ENCODE measurements at places on chromosomes 1 and 21.

DNA sequence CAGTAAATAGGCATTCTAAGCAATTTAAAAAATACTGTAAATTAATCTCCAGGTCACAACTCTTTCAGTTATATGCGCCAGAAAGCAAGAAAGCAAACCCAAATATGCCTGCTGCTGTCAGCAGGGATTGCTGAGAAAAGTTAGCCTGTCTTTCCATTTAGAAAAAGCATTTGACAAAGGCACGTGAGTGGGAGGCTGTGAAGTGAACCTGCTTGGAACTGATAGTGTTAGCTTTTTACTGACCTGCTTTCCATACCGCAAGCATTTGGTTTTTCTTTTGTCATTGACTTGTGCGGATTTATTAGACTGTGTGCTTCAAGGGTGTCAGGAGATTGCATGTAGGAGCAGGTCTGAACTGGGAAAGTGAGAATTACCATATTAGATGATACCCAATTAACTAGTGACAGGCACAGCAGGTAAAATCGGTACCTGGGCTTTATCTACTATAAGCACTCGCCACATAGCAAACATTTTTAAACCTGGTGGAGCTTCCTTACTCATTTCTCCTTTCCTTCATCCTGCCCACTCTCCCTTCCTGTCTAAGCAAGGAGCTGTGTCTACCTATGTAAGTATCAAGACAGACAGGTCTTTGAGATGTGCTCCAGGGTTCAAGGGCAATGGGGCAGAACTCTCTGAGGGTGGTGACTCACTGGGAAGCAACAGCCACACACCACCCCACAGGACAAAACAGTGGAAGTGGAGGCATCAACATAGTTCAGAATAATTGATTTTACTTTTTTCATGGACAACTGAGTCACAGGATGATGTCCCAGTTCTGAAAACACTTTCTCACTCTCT is 323.9 kb downstream of the DISC1 start:
- no peak for DNase-seq

- no peak for DNase-seq
Observed at GRCh38 chr1:58318157-58319005, 228.1 kb downstream of the OMA1 start.

- DNase-seq, result no peak
Observed at GRCh38 chr1:47622776-47623556, 185.1 kb downstream of the FOXD2 start.

- DNase-seq, result no peak
Observed at GRCh38 chr1:93595266-93595665, 86.4 kb downstream of the BCAR3 start.

- no peak for DNase-seq
Observed at GRCh38 chr1:168148916-168149315, 12.2 kb upstream of the GPR161 start.

- DNase-seq, result no peak
Observed at GRCh38 chr1:114025609-114026401, 46.5 kb downstream of the OLFML3 start.

DNA sequence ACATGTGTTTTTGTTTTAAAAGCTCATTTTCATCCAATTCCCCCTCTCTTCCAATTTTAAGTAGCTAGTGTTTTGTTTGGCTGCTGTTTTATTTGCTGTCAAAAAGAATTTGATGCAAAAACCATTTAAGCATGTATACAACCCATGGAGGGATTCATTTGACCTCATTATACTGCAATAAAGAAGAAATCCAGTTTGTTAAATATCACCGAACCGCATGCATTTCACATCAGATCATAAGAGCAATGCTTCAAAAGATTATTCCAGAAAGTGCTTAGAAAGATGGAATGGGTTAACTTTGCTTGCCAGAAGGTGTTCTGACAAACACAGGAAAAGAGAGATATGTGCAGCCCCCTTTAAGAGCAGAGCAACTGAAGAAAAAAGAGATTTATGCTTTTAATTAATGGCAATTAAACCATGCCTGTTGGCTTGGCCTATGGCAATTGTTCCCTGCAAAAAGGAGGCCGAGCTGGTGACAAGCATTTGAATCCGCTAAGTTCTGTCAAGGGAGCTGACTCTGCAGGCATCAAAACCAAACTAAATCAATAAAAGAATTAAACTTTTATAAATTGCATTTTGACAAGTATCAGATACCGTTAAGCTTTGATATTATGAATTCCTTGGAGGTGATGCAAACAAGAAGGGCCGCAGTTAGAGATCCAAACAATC is 14.4 kb upstream of the BARHL2 start:
- DNase-seq, result no peak

GRCh38 chr1:61247051-61247825 is 164.9 kb downstream of the NFIA start:
- no peak for DNase-seq

GRCh38 chr1:88111816-88112215 is 572.3 kb upstream of the PKN2 start:
- no peak for DNase-seq

- no peak for DNase-seq
Observed at GRCh38 chr21:42829417-42829816, 49.9 kb downstream of the WDR4 start.

- no peak for DNase-seq
Observed at GRCh38 chr1:31886866-31887265, 51.3 kb downstream of the PTP4A2 start.

GRCh38 chr1:198622001-198622400 is 16.8 kb upstream of the PTPRC start:
- DNase-seq, result no peak

DNA sequence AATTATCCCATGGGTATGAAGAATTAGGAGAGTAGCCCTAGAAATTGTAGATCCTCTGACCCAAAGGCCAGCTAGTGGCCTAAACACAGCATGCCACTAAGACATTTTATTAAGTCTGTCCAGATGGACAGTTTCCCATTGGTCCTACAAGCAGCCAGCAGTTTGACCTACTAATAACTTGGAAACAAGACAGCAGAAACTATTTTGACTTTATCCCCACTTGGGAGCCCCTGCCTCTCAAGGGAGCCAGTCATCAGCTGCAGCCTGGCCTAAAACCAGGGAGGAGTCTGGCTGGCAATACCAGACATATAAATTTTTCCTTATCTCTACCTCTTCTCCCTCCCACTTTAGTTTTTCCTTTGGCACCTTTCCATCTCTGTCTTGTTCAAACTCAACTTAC is 222.6 kb upstream of the KCTD3 start:
- no peak for DNase-seq

- DNase-seq, result no peak
Observed at GRCh38 chr1:246187834-246188372, 319.2 kb downstream of the SMYD3 start.

- DNase-seq, result no peak
Observed at GRCh38 chr1:10189659-10190058, 20.7 kb upstream of the KIF1B start.

GRCh38 chr1:212141404-212141803 is 105.9 kb downstream of the DTL start:
- DNase-seq, result no peak

DNA sequence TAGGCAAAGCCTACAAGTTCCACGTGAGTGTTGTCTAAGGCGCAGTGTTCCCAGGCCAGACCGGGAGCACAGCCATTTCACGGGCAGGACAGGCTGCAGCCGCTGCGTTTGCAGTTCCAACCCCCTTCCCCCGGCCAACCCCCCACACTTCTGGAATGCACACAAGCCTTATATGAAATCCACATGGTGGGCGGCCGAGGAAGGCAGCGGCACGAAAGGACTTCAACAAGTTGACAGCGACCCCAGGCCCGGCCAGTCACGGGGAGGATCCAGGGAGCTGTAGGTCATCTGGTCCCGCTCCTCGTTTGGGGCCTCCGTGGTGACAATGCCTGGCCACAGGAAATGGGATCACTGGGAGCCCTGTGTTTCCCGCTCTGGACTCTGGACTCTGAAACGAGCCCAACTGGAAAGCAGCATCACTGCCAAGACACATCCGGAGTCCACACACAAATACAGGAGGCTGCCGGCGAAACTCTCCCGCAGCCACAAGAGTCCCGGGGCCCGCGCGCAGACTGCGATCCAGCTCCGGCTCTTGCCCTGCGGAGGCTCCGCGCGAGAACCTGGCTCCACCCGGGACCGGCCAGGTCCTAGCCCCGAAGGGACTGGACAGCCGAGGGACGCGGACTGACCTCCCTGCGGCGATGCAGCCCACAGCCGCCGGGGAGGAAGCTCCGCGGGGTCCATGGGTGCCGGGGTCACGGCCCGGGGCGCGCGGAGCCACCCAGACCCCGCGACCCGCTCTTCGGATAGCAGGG is 794 bp downstream of the NID1 start:
- DNase-seq, result peak; percentile 69

DNA sequence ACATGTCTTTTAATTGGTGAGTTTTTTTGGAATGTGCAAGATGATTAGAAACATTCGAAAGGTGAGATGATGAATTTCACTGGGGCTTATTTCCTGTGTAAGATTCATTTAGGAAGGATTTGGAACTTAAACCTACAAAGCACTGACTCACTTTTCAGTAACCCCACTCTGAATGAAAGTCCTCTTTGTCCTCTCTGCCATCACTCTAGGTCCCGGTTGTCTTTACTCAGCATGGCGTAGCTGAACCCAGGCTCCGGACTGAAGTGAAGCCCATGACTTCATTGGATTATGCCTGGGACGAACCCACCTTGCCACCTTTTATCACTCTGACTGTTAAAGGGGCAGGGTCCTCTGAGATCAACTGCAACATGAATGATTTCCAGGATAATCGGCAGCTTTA is 139.4 kb downstream of the VPS13D start:
- peak; percentile 39 for DNase-seq

DNA sequence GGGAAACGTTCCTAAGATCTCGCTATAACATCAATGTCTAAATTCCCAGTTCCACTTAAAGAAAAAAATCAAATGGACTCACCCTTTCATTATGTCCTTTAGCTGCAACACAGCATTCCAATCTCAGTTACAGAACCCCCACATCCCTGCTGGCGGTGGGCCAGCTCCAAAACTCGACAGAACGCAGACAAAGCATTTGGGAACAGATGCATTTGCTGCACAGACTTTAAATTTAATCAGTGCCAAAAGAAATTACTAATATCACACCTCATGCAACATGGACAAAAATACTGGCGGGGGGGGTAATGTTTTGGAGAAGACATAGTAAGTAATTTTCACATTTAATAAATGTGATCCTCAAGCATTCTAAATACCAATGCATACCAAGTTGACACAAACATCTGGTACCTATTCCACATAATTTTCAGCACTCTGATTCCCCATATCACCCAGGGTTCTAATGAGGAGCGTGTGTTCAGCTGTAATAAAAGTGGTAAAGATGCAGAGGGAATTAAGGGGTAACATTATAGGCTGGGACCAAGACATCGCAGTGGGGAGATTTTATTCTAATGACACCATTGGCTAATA is 79.7 kb downstream of the TGFBR3 start:
- DNase-seq, result no peak

DNA sequence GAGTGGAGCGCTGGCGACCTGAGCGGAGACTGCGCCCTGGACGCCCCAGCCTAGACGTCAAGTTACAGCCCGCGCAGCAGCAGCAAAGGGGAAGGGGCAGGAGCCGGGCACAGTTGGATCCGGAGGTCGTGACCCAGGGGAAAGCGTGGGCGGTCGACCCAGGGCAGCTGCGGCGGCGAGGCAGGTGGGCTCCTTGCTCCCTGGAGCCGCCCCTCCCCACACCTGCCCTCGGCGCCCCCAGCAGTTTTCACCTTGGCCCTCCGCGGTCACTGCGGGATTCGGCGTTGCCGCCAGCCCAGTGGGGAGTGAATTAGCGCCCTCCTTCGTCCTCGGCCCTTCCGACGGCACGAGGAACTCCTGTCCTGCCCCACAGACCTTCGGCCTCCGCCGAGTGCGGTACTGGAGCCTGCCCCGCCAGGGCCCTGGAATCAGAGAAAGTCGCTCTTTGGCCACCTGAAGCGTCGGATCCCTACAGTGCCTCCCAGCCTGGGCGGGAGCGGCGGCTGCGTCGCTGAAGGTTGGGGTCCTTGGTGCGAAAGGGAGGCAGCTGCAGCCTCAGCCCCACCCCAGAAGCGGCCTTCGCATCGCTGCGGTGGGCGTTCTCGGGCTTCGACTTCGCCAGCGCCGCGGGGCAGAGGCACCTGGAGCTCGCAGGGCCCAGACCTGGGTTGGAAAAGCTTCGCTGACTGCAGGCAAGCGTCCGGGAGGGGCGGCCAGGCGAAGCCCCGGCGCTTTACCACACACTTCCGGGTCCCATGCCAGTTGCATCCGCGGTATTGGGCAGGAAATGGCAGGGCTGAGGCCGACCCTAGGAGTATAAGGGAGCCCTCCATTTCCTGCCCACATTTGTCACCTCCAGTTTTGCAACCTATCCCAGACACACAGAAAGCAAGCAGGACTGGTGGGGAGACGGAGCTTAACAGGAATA is 4.2 kb downstream of the TFAP2E start:
- DNase-seq, result no peak

GRCh38 chr1:195933835-195934234 is 674.4 kb downstream of the KCNT2 start:
- DNase-seq, result no peak

- peak; percentile 56 for DNase-seq
Observed at GRCh38 chr1:175865041-175865766, 121.8 kb upstream of the TNR start.

- DNase-seq, result no peak
Observed at GRCh38 chr1:215544566-215544965, 22.5 kb upstream of the KCTD3 start.

GRCh38 chr1:71733121-71733520 is 549.2 kb downstream of the NEGR1 start:
- DNase-seq, result no peak

DNA sequence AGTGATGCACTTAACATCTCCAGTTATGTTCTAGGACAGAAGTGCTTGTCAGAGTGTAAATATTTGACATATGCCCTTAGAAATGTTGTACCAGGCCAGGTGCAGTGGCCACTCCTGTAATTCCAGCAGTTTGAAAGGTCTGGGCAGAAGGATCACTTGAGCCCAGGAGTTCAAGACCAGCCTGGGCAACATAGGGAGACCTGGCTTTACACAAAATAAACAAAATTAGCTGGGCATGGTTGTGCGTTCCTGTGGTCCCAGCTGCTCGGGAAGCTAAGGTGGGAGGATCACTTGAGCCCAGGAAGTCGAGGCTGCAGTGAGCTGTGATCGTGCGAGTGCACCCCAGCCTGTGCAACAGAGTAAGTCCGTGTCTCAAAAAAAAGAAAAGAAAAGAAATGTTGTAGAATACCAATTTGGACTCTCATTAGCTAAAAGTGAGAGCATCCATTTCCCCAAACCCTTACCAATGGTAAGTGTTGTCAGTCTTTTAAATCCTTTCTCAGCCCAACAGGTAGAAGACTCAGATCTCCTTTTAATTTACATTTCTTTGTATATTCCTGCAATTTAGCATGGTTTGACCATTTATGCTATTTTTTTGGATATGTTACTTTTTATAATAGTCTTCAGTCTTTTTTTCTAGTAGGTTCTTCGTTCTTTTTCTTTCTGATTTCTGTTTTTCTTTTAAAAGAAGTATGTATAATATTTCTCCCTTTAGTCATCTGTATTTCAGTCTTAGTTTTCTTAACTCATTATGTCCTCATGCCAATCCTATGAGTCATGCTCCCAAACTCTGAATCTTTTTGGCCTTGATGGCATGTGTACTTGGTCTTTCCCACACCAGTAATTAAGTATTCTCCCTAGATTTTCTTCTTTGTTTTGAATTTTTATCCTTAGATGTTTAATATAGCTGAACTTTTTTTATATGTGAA is 74.4 kb downstream of the CAMTA1 start:
- no peak for DNase-seq

GRCh38 chr1:174800216-174800851 is 199.4 kb upstream of the CACYBP start:
- DNase-seq, result no peak

- no peak for DNase-seq
Observed at GRCh38 chr1:7335224-7335879, 435.7 kb upstream of the VAMP3 start.
